ENCODE measurements at places on chromosomes 12 and 14. TPM values are rescaled to one million over a fixed set of nuclear protein-coding genes. Genes with fewer than 3 reads are reported as not detected.

RTN1 gene
- total RNA-seq: not detected

GLIPR1L1 gene
- total RNA-seq: not detected

TTLL5 gene
- 24.1 TPM for total RNA-seq

NXPH4 gene
- 0.29 TPM for total RNA-seq

TEAD4 gene
- 1.2 TPM for total RNA-seq

TPH2 gene
- not detected for total RNA-seq

BEST3 gene
- not detected for total RNA-seq

PHC1 gene
- 32.9 TPM for total RNA-seq

TMEM179 gene
- not detected for total RNA-seq

DNAAF2 gene
- total RNA-seq: 5.8 TPM

SUOX gene
- 3.5 TPM for total RNA-seq

B3GNT4 gene
- total RNA-seq: 2.1 TPM

TAS2R43 gene
- 0.81 TPM for total RNA-seq

ARHGDIB gene
- total RNA-seq: 1,398 TPM

SLCO1B1 gene
- not detected for total RNA-seq

SLC7A8 gene
- total RNA-seq: 0.22 TPM

OR6C2 gene
- not detected for total RNA-seq

KRT74 gene
- not detected for total RNA-seq

APEX1 gene
- total RNA-seq: 164 TPM

RNASE1 gene
- not detected for total RNA-seq

TTC9 gene
- total RNA-seq: 15.7 TPM

PMEL gene
- total RNA-seq: not detected

SERPINA3 gene
- total RNA-seq: not detected

MGP gene
- total RNA-seq: not detected

HEBP1 gene
- total RNA-seq: 17.9 TPM

CAPZA3 gene
- not detected for total RNA-seq

SDR39U1 gene
- total RNA-seq: 70.3 TPM

SHMT2 gene
- 171 TPM for total RNA-seq

ZNF891 gene
- 3.0 TPM for total RNA-seq

IFT81 gene
- total RNA-seq: 2.4 TPM

CFAP251 gene
- total RNA-seq: 1.2 TPM

RIMBP2 gene
- total RNA-seq: not detected

SOX5 gene
- total RNA-seq: not detected

ORAI1 gene
- total RNA-seq: 80.6 TPM

GSC gene
- not detected for total RNA-seq

LRTM2 gene
- total RNA-seq: not detected

PLCZ1 gene
- total RNA-seq: not detected

SMIM41 gene
- not detected for total RNA-seq

TCTN2 gene
- 3.2 TPM for total RNA-seq

JPH4 gene
- total RNA-seq: 0.10 TPM

LRRK2 gene
- not detected for total RNA-seq

LYSET gene
- 10.7 TPM for total RNA-seq

GDF11 gene
- total RNA-seq: 10.2 TPM

LRRC9 gene
- not detected for total RNA-seq

LMNTD1 gene
- total RNA-seq: not detected

ATL1 gene
- total RNA-seq: 0.24 TPM

All from activated naive CD4-positive, alpha-beta T cell treated with anti-CD3 and anti-CD28 coated beads, Interleukin-2, amount 10 ng/mL, durations not matched to agents 5 hours and 36 hours (primary cell).